ENCODE measurements at places on chromosomes 12 and 14. TPM values are rescaled to one million over a fixed set of nuclear protein-coding genes. Genes with fewer than 3 reads are reported as not detected.

LRRK2 gene
- not detected for total RNA-seq

ZDHHC22 gene
- not detected for total RNA-seq

HSP90B1 gene
- 310 TPM for total RNA-seq

PRB2 gene
- not detected for total RNA-seq

MTHFD1 gene
- 124 TPM for total RNA-seq

FITM1 gene
- 1.5 TPM for total RNA-seq

ACVRL1 gene
- not detected for total RNA-seq

GPRC5D gene
- total RNA-seq = 0.99 TPM

OSBPL8 gene
- 119 TPM for total RNA-seq

NDRG2 gene
- total RNA-seq = 12.3 TPM

PRIM1 gene
- total RNA-seq = 44.6 TPM

TMEM179 gene
- not detected for total RNA-seq

LBHD2 gene
- total RNA-seq = not detected

EML5 gene
- 1.9 TPM for total RNA-seq

SLC38A4 gene
- not detected for total RNA-seq

SMCO2 gene
- total RNA-seq = 0.18 TPM

TCL1B gene
- not detected for total RNA-seq

PGF gene
- not detected for total RNA-seq

CLEC2B gene
- 94.5 TPM for total RNA-seq

IAPP gene
- not detected for total RNA-seq

NTS gene
- not detected for total RNA-seq

ABCD2 gene
- total RNA-seq = 48.0 TPM

WNT1 gene
- 0.73 TPM for total RNA-seq

MYO1H gene
- not detected for total RNA-seq
